ENCODE measurements at places on chromosomes 5 and 9.

GRCh38 chr5:107542428-107542827 is 128.3 kb downstream of the EFNA5 start:
- DNase-seq, result peak; percentile 94

GRCh38 chr9:113409481-113409880 is 994 bp downstream of the POLE3 start:
- DNase-seq, result peak; percentile 10

DNA sequence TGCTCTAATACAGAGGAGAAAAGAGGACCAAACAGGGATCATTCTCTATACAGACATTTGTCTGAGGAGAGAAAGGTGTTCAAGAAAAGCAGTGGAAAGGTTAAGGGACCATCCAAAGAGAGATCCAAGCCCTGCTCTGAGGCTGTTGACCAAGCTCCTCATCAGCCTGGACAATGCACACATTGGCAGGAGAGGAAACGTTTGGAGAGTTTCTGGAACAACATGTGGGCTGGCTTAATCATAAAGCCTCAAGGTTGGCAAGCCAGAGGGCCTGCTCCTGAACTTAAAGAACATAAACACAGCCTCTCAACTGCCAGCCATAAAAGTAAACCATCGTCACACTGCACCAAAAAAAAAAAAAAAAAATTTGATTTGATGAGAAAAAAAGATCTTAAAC is 184.4 kb upstream of the SLC12A2 start:
- DNase-seq, result no peak

- DNase-seq, result no peak
Observed at GRCh38 chr5:195401-196160, 4.3 kb downstream of the LRRC14B start.

DNA sequence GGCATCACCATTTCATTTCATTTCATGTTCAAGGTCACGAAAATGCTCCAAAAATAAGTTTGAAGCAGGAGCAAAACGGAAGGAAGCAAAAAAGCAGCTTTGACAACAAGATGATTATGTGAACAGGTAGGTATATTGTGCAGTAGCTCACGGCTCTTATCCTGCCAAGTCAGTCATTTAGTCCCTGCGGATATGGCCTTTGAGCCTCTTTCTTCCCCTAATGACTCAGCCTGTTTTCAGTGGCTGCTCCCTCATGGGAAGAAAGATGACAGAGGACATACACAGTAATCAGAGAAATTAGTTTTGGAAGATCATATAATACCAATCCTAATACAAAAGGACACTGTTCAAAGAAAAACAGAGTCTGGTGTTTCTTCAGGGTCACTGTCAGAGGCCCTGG is 155.8 kb upstream of the GRAMD2B start:
- no peak for DNase-seq

GRCh38 chr5:92779536-92779935 is 801.5 kb downstream of the NR2F1-AS1 start:
- DNase-seq, result no peak

DNA sequence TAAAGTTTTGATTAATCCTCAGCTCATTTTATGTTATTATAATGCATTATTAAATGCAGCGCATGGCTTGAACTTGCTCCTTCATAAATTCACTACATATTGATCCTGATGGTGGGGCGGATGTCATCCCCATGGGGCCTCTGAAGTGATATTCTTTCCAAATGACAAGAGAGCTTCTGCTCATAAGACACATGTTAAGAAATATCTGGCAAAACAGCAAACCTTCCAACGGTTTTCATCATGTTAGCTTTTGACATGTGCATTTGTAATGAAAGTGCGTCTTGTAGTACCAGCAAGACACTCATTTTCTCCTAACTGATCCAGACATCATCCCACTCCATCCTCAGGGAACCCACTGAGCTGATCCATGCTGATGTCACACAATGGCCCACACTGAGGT is 45.7 kb downstream of the SEMA5A start:
- DNase-seq, result no peak

DNA sequence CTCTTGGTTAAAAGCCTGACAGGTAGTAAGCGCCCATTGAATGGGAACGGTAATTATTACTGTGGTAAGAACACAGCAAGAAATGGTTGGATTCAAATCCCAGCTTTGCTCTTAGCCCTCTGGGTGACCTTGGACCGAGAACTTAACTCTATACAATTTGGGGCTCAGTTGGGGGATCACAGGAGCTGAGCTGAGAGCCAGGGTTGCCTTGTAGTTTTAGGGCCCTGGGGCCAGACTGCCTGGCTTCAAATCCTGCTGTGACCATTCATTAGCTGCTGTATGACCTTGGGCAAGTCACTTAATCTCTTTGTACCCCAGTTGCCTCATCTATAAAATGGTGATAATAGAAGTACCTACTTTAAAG is 87.4 kb upstream of the SH3PXD2B start:
- DNase-seq, result no peak
